ENCODE measurements at places on chromosomes 2 and 18.

DNA sequence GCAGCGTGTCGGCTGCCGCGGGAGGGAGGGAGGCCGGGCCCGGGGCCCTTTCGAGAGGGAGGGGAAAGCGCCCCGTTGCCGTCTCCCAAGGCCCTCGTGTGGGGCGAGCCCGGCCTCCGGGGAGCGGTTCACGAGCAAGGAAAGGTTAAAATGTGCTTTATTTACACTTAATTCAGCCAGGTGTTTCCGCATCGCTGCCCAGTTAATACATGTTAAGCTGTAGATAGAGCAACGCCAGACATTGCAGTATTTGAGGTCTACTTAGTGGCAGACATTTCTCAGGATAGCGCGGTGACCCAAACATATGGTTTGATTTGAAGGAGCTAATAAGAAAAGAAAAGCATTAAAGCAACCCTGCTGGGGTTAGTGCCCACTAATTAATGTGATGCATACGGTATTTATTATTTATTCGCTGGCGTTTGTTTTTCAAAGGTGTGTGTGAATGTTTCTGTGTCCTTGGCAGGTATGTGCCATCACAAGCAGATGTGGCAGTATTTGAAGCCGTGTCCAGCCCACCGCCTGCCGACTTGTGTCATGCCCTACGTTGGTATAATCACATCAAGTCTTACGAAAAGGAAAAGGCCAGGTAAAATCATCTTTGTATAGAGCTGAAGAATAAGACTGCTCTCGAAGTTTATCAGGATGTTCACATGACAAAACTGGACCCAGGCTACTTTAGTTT lies 571 bp downstream of the EEF1B2 start:
- no peak for DNase-seq

GRCh38 chr2:240646900-240647502 lies 21.7 kb downstream of the GPR35 start:
- no peak for DNase-seq

DNA sequence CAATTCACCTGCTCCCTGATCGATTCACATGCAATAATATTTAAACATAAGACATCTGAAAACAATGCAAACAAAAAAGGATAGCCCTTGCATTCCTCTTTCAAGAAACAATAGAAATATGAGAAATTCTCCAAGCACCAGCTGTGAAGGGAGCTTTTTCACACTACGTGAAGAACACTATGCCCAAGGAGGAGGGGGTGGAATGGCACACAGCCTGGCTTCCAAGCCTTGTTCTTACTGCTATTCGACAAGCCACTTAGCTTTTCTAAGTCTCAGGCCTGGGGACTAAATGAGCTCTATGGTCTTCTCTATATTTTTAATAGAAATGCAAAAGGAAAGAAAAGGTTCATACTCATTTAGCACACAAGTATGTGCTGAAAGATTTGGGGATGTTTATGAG lies 92.2 kb upstream of the CHRNA1 start:
- DNase-seq: no peak

DNA sequence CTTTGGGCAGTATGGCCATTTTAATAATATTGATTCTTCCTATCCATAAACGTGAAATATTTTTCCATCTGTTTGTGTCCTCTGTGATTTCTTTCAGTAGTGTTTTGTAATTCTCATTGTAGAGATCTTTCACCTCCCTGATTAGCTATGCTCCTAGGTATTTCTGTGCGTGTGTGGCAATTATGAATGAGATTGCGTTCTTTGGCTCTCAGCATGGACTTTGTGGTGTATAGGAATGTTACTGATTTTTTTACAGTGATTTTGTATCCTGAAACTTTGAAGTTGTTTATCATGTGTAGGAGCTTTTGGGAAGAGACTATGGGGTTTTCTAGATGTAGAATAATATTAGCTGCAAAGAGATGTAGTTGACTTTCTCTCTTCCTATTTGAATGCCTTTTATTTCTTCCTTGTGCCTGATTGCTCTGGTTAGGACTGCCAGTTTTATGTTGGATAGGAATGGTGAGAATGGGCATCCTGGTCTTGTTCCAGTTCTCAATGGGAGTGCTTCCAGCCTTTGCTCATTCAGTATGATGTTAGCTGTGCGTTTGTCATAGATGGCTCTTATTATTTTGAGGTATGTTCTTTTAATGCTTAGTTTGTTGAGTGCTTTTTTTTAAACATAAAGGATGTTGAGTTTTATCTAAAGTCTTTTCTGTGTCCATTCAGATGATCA lies 27.0 kb upstream of the THUMPD2 start:
- no peak for DNase-seq

GRCh38 chr2:229083606-229084340 lies 187.3 kb downstream of the PID1 start:
- DNase-seq: no peak

- peak; percentile 12 for DNase-seq
Observed at GRCh38 chr18:74081966-74082741, 65.5 kb downstream of the FBXO15 start.

GRCh38 chr2:48734576-48735303 lies 20.8 kb downstream of the LHCGR start:
- no peak for DNase-seq

DNA sequence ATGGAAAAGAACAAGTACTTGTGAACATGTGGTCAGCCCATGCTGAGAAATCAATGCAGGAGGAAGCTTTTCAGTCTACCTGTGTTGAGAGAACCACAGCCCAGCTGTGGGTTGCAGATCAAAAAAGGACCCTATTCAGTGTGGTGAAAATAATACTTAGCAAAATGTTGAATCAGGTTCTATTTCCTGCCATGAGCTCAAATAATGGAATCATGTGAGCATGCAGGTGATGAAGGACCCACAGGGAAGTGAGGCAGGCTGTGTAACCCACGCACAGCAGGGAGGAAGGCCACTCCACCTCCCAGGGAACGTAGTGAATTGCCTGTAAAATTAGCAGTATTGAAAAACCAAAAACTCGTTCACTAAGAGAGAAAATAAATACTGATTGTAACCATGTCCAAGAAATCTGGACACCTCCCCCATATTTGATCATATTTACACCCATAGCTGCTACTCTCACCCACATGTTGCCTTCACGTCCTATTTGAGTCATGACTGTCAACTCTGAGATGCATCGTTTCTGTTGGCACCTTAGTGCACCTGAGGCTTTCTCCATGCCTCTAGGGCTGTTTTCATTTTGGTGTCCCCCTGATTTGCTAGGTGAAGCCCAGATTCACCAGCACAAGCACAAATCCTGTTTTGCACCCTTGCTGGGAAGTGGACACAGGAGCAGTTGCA lies 20.5 kb upstream of the BCL2L11 start:
- no peak for DNase-seq

GRCh38 chr18:49238433-49239042 lies 221.9 kb downstream of the DYM start:
- no peak for DNase-seq
